ENCODE measurements at places on chromosomes 4 and X. TPM values are rescaled to one million over a fixed set of nuclear protein-coding genes. Genes with fewer than 3 reads are reported as not detected.

DNA sequence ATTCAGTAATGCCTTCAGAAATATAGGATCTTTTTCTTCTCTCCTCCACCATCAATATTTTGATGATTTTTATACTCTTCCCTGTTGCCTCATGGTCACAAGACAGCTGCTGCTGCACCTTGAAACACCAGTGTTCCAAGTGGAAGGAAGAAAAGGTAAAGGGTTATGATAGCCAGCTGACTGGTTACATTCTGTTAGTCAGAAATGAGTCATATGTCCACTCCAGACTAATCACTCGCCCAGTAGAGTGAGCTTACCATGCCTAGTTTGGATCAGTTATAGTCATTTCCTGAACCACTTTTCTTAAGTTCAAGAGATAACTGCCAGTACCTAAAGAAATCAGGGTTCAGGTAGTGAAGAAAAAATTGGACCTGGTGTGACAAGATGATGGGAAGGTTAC, 532.3 kb upstream of the SMIM31 start:
- DNase-seq: no peak

SORBS2 gene
- total RNA-seq: not detected

DNA sequence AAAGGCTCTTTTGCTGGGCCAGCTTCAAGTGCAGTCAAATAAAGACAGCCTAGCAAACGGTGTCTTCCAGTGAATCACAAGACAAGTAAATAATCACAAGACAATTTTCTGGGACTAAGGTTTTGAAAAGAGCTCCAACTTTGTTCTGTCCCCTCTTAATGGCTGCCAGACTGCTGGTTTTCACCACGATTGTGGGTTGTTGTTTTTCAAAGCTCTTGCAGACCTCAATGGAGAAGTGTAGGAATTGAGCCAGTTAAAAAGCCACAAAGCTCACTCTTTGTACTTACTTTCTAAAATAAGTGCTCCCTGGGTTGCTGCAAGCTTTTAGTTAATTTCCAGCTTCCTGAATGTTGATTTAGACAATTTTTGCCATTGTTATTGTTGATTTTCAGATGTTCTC, 405.8 kb upstream of the HTR2C start:
- DNase-seq: no peak

GRCh38 chrX:30577362-30577991, at the start of gene TASL:
Gene TASL (minus strand): TSS chrX:30577766. CDS start chrX:30560355, 17,411 bp downstream.
- peak; percentile 63 for DNase-seq

DNAJB14 gene
- 70.3 TPM for total RNA-seq

DNA sequence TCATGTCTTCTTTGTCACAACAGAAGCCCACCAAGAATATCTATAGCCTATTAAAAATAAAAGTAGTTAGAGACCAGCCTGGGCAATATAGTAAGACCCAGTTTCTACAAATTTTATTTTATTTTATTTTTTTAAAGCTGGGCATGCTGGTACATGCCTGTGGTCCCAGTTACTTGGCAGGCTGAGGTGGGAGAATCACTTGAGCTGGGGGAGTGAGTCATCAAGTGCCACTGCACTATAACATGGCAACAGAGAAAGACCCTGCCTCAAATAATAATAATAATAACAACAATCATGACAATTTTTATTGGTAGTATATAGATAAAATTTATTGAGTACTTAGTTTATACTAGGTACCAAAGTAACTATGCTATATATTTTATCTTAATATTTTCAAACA, 93.0 kb upstream of the NPFFR2 start:
- DNase-seq: no peak

HDAC8 gene
- total RNA-seq: 31.5 TPM

GRCh38 chr4:40675166-40675565, 45.5 kb upstream of the RBM47 start:
- no peak for DNase-seq

RPS6KA6 gene
- not detected for total RNA-seq

DNA sequence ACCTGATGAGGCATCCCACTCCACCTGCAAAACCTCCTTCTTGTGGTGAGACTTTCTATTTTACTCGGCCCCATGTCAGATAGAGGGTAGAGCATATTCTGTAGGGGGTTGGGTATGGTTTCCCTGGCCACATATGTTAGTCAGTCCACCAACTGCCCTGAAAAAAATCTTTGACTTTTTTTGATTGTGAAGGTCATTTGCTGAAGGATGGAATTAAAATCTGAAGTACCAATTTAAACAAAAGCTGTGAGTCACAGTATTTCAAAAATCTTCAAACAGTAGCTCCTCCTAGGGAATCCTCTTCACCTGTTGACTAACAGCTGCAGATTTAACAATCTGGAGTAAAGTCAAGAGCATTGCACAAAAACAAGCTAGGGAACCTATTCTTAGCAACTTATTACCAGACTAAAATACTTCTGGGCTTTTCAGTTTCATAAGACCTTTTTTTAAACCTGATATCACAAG, 8.0 kb upstream of the CCDC110 start:
- DNase-seq: no peak

- DNase-seq: no peak
Measured at GRCh38 chr4:115249808-115250207, 136.4 kb upstream of the NDST4 start.

DNA sequence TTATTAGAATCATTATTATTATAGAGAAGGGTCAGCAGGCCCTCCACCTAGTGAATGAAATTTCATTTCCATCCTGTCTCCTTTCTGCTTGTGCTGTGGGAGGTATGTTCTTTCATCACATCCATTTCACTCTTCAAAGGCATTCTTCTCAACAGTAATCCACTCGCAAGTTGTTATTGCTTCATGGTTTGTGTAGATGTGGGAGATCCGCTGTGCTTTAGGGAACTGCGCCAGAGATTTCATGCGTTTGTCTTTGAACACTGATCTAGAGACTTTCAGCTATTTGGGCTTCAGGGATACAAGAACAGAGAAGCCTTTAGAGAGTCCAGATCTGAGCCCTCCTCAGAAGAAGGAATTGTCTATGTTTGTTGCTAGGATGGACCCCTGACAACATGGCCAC, 53.5 kb upstream of the PUDP start:
- DNase-seq: no peak

- DNase-seq: no peak
Measured at GRCh38 chr4:189124149-189124758, 816.4 kb upstream of the FRG1 start.
